ENCODE measurements at places on chromosomes 6 and 20.

DNA sequence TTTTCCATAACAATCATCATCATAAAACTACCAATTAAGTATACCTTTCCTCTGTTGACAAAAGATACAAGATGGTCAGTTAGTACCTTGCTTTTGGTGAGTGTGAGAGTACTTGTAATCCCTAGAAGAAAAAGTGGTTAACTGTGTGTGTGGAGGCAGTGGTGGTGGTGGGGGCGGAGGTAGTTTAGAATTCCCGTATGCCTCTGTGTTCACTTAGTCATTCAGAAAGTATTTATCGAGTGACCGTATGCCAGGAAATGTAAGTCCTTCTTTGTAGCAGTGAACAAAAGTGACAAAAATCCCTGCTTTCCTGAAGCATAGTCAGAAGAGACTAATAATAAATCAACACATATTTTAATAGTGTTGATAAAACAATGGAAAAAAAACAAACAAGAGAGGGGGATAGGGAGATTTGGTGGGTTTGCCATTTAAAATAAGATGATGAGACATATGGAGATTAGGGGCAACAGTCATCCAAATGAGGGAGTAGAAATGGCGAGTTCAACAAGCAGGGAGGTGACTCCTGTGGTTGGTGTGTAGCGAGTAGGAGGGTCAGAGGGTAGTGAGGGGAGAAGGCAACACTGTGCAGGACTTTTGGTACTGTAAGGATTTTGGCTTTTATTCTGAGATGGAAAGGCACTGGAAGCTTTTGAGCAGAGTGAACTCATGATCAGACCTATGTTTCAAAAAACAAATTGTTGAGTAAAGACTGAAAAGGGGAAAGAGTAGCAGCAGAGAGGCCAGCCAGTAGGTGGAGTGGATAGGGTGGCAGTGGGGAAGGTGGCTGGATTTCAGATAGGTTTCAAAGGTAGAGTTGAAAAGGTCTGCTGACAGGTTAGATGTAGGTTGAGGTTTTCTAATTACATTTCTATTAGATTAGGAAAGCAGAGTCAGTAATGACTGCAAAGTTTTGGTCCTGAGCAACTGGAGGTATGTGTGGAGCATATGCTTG, 40.3 kb upstream of the SIM1 start:
- DNase-seq, result no peak

DNA sequence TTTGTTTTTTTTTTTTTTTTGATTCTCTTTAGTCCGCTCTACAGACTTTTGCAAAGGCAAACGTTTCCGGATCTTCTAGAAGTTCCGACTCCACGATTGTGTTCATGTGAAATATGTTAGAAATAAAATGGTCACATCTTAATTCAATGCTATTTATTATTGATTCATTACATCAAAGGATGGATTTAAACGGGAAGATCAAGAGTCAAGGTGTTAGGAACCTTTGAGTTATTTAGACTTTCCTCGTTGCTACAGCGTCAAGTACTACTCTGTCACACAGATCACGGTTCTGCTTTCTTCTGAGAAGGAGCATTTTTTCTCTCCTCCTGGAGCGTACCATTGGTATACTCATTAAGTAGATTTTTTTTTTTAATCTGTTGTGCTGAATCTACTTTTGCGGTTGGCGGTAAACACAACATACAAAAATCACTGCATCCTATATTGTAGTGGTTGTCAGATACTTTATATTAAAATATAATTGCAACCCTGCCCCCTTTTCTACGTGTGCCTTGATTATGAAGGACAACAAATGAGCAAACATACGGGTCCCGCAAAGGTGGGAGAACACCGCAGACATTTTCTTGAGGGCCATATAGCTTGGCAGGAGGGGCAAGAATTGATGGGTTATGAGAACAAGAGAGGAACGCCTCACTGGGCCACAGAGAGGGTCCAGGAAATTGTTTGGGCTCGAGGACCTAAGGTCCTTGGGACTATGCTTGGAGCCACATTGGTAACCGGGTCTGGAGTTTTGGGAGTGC, 17.5 kb downstream of the HMGN4 start:
- no peak for DNase-seq

GRCh38 chr6:30557683-30557981, 537 bp downstream of the PRR3 start:
- DNase-seq, result no peak

DNA sequence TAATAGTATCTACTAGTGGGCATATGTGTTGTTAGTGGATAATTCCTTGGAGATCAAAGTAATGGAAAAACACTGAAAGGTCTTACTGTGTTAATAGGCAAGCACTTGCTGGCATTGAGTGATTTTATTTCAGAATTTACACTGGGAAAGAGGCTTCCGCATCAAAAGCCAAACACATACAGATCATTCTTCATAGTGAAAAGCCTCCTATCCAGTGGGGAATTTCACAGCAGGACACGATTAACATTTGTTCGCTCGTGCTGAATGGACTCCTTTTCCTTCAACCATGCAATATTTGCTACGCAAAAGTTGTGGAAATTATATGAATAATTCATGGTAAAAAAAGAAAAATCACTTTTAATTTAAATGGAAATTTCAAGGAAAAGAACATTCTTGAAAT, 26.4 kb downstream of the GABRR1 start:
- no peak for DNase-seq

- no peak for DNase-seq
Observed at GRCh38 chr6:72704979-72705378, 83.1 kb downstream of the KCNQ5 start.

- no peak for DNase-seq
Observed at GRCh38 chr6:105795366-105795765, 290.8 kb upstream of the PRDM1 start.

DNA sequence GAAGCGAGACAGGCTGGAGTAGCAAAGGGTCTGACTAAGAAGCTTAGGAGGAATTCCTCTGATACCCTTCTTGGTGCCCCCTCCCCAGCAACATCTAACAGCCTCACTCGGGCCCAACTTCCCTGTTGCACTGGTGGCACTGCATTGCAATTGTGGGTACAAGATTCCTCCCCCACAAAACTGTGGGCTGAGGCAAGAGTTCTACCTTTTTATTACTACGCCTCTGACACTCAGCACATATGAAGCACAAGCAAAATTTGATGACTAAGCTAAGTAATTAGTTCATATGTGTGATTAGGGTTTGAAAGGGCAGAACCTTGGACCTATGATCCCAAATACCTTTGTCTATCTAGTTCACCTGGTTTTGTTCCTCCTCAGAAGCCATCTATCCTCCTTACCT, 83.5 kb downstream of the ZHX3 start:
- no peak for DNase-seq

DNA sequence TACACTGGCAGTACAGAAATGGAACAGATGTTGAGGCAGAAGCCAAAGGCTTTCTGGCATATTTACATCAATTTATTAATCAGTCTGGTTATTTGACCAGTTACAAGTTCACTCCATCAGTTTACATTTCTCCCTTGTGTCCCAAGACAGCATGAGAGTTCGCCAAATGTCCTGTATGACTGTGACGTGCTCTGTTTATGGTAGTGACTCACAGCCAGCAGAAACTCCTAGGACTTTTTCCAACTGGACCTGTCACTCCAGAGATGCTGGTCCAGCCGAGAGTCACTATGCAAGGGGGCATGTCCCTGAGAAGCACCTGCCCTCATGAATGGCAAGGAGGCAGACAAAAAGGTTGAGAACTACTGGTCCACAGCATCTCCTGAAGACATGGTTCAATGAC, 160.0 kb downstream of the LRFN2 start:
- DNase-seq, result no peak

GRCh38 chr20:14576196-14576877, 238.9 kb upstream of the FLRT3 start:
- no peak for DNase-seq

DNA sequence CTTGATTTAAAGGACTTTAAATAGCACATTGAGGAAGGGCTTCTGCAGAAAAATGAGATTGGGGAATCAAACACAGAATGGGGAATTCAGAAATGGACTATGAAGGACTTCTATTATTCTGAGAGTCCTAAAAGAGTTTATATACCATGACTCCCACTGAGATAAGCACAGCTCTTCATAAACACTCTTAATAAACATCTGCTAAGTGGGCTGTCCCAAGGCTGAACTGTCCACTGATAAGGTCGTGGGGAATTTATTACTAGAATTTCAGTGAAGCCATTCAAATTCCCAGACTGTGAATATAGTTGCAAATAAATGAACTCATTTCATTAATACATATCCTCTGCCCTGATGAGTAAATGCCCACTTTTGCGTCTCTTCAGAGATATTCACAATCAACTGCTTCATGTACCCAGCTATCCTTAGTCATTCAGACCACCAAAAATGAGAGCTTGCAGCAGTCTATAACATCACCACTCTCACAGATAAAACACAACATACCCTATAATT, 468.2 kb upstream of the RUNX2 start:
- DNase-seq, result no peak

GRCh38 chr6:132499757-132500156, 13.2 kb downstream of the STX7 start:
- no peak for DNase-seq

DNA sequence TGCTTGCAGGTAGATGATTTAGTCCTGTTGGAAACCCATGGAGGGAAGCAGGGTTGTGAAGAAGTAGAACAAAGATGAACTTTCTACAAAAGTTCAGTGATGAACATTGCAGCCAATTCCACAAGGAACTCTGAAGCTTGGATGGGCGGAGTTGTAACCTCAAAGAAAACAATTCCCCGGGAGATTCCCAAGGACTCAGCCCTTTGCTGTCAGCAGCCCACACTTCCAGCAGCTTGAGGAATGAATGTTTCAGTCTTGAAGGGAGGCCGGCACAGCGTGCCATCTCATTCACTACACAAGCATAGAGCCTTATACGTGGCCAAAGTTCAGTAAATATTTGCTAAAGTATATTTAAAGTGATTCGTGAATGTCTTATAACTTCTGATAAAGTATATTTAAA, 269.4 kb downstream of the NKAIN2 start:
- no peak for DNase-seq

Data from T-helper 2 cell (primary cell).